AG10803 (cell line): ENCODE measurements at places on chromosomes 5 and 9.

- no peak for DNase-seq
These were observed 6.7 kb downstream of the CDK9 start for GRCh38 chr9:127792417-127793031.

GRCh38 chr9:105690742-105691141, 3.6 kb upstream of the TMEM38B start:
- DNase-seq: peak; percentile 5

DNA sequence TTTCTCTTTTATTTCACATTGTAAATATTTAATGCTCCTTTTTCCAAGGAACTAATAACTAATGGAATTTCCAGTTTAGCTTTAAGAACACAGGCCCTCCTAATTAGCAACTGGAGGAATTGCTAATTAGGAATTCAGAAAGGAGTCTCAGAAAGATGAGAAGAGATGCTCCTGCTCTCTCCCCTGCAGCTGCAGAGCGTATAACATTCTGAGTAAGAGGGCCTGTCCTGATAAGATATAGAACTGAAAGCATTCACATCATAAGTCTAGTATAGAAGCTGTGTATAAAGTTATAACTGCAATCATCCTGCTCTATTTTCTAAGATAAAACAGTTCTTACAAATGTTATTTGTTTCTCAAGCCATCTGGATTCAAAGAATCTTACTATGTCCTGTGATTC, 83.2 kb downstream of the DTWD2 start:
- DNase-seq: no peak

GRCh38 chr9:122988920-122989621, 44.4 kb upstream of the GPR21 start:
- no peak for DNase-seq

DNA sequence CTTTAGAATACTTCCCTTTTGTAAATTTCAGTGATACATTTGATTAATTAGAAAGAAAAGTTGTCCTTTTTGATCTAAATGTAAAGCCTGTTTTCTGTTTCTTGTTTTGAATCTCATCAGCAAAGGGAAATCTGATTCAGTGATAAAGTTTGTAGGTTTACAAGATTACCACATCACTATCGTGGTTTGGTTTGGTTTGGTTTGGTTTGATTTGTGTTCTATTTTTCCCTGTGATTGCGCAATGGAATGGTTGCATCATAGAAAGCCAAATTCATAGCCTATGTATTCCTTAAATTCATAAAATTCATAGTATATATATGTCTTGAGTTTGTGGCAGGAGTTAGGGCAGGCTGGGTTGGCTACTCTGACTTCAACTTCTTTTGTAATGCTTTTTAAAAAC, 15.2 kb downstream of the SRFBP1 start:
- peak; percentile 55 for DNase-seq

- DNase-seq: no peak
These were observed 291.1 kb downstream of the MLLT3 start for GRCh38 chr9:20331095-20331685.

GRCh38 chr5:45623832-45624231, 72.3 kb downstream of the HCN1 start:
- no peak for DNase-seq

GRCh38 chr5:87770601-87771121, 357.9 kb upstream of the CCNH start:
- no peak for DNase-seq

DNA sequence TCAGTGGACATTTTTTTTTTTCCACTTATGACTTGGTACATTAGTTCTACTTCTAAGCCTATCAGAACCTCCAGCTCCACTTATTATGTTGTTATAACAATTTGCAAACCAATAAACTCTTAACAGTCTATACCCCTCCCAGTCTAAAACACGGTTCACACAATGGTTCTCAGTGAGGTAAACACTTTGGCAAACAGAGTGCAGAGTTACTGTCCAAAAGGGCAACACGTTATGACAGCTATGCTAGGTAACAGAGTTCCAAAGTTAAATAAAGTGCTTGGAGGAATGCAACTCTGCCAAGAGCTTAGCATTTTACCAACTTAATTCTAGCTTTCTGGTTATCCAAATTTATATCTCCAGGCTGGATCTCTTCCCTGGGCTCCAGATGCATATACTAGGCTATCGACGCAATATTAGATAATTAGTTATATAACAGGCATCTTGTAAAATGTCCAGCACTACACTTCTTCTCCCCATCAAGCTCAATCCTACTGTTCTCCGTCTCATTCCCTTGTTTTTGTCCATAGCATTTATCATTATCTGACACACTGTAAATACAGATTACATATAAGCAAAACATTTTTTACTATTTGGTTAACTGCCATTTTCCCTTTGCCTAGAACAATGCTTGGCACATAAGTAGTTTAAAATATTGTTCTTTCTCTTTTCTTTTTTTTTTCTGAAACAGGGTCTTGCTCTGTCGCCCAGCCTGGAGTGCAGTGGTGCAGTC, 14.3 kb downstream of the FNBP1 start:
- no peak for DNase-seq

DNA sequence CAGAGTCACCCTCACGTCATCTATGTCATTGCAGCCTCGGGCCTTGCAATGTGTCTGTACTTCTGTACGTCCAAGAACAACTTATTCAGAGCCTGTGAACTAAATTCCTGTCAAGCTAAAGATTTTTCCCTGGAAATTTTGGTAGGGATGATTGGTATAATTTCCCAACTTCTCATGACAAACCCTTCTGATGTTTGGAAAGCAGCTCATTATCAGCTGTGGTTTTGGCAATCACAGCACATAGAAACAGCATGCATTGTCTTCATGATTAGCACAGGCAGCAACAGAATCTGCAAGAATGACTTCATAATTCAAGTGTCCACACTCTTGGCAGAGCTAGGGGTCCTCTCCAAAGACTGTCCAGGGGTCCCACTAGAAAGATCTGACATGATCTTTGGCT, 49.5 kb downstream of the APBA1 start:
- DNase-seq: peak; percentile 82

DNA sequence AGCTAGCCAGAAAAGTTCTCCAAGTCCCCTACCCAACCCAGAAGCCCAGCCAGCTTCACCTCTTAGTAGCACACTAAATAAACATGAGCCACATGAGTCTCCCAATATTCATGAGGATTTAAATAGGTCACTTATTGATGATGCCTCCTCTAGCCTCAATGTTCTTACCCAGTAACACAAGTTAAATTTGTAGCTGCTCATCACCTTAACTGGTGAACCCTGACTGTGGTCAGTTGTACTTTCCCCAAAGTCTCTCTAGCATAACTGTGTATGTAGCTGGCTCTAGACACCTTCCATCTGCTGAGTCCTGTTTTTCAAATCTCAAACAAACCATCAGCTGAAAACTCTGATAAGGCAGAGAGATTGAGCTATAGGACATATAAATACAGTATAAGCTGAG, 100.3 kb upstream of the ELAVL2 start:
- DNase-seq: no peak

- no peak for DNase-seq
These were observed 210.1 kb downstream of the DEPDC1B start for GRCh38 chr5:60489856-60490255.
